Heart right ventricle (tissue), 16 donors: ENCODE measurements at places on chromosomes 3 and 15. TPM values are rescaled to one million over a fixed set of nuclear protein-coding genes. Genes with fewer than 3 reads are reported as not detected.

- H3K36me3 ChIP-seq = no peaks in the 10 kb centered on the region
- DNase-seq = peak; percentile 48
- H3K4me3 ChIP-seq = peak overlapping the region; percentile 86
- H3K27ac ChIP-seq = peak overlapping the region; percentile 91
These were observed 2.1 kb downstream of the TLE3 start for GRCh38 chr15:70095408-70096214.

DNA sequence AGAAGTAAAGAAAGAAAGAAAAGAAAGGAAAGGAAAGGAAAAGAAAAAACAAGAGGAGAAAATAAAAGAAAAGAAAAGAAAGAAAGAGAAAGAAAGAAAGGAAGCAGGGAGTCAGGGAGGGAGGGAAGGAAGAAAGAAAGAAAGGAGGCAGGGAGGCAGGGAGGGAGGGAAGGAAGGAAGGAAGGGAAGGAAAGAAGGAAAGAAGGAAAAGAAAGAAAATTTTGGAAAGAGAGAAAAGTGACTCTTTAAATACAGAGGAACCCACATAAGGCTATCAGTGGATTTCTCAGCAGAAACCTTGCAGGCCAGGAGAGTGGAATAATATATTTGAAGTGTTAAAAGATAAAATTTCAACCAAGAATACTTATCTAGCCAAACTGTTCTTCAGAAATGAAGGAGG lies 44.2 kb upstream of the GNB4 start:
- DNase-seq = no peak
- no peaks in the 10 kb centered on the region for H3K4me1 ChIP-seq
- H3K36me3 ChIP-seq = no peaks in the 10 kb centered on the region
- no peak overlapping the region for H3K4me3 ChIP-seq

DNA sequence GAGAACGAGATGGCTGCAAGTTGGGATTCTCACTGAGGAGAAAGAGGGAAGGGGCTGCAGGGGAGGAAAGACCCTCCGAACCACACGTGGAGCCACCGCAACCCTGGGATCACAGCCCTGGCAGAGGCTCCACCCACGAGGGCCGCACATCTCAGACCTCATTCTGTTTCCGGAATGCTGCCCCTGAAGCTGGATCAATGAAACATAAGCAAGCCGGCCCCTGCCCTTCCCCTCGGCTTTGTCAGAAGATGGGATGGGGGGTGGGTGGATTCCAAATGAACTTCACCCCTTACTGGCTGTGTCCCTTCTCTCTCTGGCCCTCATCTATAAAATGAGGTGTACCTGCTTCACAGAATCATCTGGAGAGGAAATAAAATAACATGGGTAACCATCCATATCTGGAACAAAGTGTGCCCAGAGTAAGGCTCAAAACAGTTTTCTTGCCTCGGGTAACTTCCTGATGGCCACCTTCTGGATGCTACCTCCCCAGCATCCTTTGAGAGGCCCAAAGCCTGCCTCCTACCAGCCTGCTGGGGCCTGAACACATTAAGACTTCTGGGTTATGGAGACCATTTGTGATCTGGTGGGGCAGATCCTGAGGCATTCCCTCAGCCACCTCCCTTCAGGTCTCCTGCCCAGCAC lies 4.6 kb upstream of the CCDC9B start:
- no peak overlapping the region for H3K27ac ChIP-seq
- H3K4me3 ChIP-seq = no peak overlapping the region
- DNase-seq = no peak
- H3K27me3 ChIP-seq = no peaks in the 10 kb centered on the region
- peaks cover 36% of the 10 kb centered on the region for H3K4me1 ChIP-seq
- no peaks in the 10 kb centered on the region for H3K36me3 ChIP-seq

The C2CD4A gene
- total RNA-seq = not detected

The ROPN1 gene
- total RNA-seq = not detected

The WHAMM gene
- total RNA-seq = 5.9 TPM
